SW480 (cell line): ENCODE measurements at places on chromosomes 11 and 22.
A peak's percentile ranks its signal among the peaks of the same experiment; 100 is the strongest.

DNA sequence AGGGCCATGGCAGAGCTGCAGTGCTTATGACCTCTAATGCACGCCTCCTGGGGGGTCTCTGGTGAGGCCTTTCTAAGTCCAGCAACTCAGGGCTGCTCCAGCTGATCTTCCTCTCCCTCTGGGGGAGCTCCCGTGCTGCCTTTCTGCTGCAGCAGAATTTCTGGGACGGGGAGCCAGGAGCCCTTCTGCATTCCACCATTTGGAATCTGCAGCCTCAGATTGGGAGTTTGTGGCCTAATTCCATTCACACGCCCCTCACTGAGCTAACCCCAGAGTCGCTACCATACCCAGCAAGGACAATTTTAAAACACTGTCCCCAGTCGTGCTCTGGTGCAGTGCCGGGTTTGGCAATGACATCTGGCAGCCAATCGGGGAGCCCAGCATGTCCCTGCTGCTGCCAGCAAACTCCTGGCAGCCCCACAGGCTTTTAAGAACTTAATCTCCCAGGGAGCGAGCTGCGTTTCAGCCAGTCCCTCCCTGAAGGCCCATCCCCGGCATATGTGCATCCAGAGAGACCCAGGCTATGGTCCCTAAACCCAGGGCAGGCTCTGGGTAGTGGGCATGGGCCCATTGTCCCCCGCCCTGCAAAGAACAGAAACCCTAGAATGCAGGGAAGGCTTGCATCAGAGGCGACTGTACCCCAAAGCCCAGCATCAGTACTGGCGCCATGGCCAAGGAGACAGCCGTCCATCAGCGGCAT is 4.7 kb downstream of the SHANK2 start:
- no peak for DNase-seq

DNA sequence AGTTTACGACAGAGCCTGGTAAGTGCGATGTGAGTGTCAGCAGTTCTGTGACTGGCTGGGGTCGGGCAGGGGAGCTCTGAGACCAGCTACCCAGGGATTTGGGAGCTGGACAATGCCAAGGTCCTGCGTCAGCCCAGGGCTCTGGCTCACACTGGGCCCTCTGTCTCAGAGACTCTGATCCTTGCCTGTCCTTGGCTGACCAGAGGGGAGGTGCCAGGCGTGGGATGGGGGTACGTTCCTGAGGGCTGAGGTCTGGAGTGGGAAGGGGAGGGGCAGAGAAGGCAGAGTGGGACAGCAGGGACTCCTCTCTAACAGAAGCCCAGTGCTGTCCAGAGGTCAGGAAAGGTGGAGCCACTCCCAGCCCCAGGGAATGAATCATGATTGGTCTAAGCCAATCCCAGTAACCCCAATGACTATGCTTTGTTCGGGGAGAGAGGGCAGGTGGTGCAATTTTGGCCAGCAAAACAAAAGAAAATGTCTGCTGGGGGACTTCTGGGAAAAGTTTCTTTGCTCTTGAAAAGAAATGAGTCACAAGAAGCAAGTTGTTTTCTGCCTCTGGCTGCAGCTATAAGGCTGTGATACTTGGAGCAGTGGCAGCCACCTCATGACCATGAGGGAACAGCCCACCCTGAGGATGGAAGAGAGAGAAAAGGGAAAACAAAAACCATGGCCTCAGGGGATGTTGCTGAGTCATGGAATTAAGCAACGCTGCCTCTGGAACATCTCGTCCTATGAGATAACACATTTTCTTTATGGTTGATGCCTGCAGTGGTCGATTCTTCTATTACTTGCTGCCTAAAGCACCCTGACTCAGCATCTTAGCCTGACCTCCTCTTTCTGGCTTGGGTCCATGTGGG is 108.3 kb downstream of the CHST1 start:
- no peak for DNase-seq

- no peak for DNase-seq
These were observed 47.6 kb upstream of the NAV2 start for GRCh38 chr11:19664886-19665548.

GRCh38 chr11:116697011-116697410 is 75.8 kb downstream of the BUD13 start:
- peak; percentile 87 for DNase-seq

DNA sequence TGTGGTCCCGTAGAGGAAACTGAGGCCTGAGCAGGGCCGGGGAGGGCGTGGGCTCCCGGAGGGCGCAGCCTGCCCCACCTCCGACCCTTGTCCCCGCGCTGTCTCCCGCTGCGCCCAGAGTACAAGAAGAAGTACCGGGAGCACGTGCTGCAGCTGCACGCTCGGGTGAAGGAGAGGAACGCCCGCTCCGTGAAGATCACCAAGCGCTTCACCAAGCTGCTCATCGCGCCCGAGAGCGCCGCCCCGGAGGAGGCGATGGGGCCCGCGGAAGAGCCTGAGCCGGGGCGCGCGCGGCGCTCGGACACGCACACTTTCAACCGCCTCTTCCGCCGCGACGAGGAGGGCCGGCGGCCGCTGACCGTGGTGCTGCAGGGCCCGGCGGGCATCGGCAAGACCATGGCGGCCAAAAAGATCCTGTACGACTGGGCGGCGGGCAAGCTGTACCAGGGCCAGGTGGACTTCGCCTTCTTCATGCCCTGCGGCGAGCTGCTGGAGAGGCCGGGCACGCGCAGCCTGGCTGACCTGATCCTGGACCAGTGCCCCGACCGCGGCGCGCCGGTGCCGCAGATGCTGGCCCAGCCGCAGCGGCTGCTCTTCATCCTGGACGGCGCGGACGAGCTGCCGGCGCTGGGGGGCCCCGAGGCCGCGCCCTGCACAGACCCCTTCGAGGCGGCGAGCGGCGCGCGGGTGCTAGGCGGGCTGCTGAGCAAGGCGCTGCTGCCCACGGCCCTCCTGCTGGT is 1.9 kb downstream of the NLRP6 start:
- peak; percentile 49 for DNase-seq

GRCh38 chr11:34250211-34250610 is 107.6 kb downstream of the ABTB2 start:
- no peak for DNase-seq

- DNase-seq = no peak
These were observed 43.7 kb downstream of the MOB2 start for GRCh38 chr11:1442807-1443366.

- no peak for DNase-seq
These were observed 106.2 kb upstream of the TBCEL start for GRCh38 chr11:120917559-120918239.

DNA sequence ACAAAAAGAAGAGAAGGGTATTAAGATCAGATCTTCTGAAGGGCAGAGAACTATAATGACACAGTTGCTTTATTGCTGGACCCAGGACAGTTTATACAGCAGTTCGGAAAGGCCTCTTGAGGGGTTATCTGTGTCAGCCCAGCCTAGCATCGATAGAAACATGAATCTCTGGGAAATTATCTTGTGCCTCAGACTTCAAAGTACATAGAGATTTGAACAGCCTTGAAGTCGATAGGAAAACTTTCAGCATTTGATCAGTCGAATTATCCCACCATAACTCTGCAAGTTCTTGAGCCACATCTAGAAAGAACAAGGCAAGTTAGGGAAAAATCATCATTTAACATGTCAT is 2.5 kb upstream of the LMO2 start:
- DNase-seq = no peak

- no peak for DNase-seq
These were observed 8.5 kb upstream of the XBP1 start for GRCh38 chr22:28808716-28809355.

DNA sequence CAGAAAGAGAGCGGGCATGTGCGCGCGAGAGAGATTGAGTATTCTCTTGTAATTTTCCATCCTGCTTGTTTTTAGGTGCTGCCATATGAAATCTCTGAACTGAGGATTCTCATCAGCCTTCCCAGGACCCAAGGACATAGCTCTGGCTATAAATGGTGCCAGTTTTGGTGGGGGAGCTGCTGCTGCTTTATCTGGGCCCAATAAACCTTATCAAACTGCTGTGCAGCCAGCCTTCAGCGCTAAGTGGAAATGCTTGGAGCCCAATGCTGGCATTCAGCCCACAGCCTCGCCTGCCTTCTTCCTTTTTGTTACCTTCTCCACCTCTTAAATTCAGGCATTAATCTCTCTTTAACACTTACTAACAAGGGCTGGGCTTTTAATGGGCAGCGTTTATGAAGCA is 2.4 kb upstream of the ZBTB16 start:
- no peak for DNase-seq

DNA sequence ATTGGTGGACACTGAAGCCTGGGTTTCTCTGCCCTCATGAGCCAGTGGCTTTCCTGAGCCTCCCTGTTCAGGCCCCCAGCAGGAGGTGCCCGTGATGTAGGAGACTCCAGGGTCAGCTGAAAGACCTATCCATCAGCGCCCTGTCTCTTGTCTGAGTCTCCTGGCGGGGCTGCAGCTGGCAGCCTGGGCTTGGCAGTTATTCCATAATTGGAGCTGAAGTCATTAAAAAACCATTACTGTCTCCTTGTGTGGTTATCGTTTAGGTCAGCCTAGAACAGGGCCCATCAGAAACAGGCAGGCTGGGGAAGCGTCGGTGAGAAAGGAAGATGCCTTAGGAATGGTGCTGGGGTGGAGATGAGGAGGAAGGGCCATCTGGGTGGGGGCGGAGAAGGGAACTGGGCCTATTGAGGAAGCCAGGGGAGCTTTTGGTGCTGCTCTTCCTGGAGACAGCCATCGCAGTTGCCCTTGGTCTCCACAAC is 5.0 kb downstream of the TUB start:
- DNase-seq = no peak

DNA sequence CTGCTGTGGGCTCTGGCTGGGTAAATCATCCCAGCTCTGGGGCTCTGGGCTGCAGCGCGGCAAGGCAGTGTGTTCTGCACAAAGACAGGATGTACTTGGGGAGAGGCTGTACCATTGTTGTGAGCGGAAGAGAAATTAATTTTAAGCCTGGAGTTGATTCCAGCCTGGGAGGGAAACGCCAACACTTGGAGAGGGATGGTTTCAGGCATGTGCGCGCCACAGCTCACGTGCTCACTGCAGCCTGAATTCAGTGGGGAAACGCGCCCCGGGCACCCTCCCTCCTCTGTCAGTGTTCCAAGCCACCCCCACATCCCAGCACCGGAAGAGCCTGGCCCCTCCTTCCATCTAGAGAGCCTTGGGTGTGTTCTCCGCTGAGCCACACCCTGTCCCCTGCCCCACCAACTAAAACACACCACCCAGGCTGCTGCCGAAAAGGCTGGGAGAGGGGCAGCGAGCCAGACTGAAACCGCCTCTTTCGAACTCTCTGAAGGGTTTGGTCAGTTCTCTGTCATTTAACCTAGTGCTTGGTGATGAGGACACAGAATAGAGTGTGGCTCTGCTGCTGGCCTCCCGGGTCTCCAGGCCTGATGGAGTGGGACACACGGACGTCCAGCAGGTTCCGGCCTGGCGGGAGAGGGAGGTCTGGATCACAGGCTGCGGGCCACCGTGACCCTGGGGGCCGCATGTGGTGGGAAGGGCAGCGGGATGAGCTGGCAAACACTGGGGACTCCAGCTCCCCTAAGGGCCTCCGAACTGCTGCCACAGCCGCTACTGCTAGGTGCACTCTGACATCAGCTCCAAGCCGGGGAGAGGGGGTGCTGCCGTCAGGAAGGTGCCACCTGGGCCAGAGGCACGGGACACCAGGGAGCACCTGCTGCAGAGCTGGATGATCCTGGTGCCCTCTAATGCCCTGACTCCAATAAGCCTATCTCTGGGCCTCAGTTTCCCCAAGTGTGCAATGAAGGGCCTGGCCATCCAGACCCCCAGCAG is 230.8 kb downstream of the CTTN start:
- peak; percentile 88 for DNase-seq

- DNase-seq = no peak
These were observed 163.2 kb downstream of the CHST1 start for GRCh38 chr11:45502226-45502545.

DNA sequence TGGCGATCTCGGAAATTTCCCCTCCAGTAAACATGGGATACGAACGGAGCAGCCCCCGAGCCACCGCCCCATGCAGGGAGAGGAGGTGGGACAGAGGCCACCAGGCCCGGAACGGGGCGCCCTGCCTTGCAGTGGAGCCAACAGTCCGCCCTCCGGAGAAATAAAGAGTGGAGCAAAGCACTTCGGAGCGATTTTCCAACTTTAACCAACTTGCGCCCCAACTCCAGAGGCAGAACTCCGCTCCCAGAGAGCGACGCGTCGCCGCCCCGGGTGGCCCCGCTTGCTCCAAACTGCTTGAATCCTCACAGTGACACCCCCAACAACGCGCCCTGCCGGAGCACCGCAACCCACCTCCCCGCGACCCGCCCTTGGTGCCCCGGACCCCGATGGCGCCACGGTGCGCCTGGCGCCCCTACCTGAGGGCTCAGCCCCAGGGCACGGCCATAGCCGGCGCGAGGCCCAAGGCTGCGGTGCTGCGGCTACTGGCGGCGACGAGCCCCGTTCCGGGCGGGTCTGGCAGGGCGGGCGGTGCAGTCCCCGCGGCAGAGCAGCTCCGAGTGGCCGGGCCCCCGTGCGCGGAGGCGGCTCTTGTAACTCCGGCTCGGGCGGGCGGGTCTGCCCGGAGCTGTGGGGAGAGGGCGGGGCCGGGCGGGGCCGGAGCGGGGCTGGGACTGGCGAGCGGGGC is at the start of gene AHNAK:
TSS of gene AHNAK (minus strand) at position 563 of the 685 bp plus-strand sequence. CDS start 10,708 bp downstream, outside the sequence.
- peak; percentile 76 for DNase-seq
